ENCODE measurements at places on chromosomes 4 and X. TPM values are rescaled to one million over a fixed set of nuclear protein-coding genes. Genes with fewer than 3 reads are reported as not detected.

Gene GRK4
- total RNA-seq: 1.1 TPM

Gene SMIM14
- 19.5 TPM for total RNA-seq

Gene RAB41
- not detected for total RNA-seq

Gene MAGEA11
- total RNA-seq: not detected

Gene PNCK
- 1.1 TPM for total RNA-seq

Gene STAG2
- total RNA-seq: 74.2 TPM

DNA sequence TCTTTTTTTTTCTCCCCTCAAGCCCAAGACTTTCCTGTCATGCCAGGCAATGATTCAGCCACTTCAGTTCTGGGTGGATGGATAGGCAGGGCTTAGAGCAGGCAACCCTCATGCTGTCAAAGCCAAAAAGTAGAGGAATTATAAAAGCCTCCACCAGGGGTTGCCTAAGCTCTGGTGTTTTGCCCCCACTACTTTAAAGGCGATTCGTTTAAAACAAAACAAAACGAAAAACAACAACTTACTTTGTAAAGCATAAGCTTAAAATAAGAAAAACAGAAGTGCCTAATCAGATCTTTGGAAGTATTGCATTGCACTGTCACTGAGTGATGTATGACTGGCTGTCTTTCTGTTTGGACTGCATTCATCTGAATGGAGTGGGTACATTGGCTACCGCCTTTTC, 5.3 kb upstream of the IDS start:
- no peak for DNase-seq

GRCh38 chr4:171242831-171243230, 570.4 kb upstream of the GALNTL6 start:
- no peak for DNase-seq

DNA sequence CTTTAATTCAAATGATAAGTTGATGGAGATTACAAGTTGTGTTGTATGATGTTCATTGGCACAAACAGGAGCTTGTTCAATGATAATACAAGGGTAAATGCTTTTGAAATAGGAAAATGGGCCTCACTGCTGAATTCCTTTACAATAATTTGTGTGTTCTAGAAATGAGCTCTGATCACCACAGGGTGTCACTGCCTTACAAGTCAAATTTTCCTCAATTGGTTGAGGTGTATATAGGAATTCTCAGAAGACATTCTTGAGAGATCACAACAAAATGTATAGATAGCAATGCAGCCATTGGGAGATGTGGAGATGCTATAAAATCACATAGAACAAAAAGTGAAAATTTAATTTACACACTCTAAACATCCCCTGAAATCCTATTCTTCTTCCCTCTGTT, 49.6 kb downstream of the KLF8 start:
- peak; percentile 11 for DNase-seq

GRCh38 chr4:41546638-41547037, 8.7 kb downstream of the LIMCH1 start:
- DNase-seq: no peak

- no peak for DNase-seq
Measured at GRCh38 chrX:69163936-69164741, 1.1 kb downstream of the PJA1 start.

GRCh38 chr4:147829401-147830101, 97.7 kb downstream of the ARHGAP10 start:
- DNase-seq: no peak

DNA sequence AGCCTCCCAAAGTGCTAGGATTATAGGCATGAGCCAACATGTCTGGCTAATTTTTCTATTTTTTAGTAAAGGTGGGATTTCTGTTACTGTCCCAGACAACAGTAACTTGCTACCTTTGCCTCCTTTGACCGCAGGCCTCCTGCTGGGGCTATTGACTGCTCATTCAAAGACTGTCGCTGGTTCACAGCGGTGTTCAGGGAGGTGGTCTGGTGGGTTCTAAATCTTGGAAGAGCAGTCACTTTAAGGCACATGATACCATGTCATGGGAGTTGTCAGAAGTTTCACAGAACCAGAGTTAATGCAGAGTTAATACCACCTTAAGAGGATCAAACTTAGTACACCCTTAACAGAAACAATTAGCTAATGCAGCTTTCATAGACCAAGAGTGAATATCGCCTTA, 3.8 kb downstream of the ASMT start:
- DNase-seq: no peak

DNA sequence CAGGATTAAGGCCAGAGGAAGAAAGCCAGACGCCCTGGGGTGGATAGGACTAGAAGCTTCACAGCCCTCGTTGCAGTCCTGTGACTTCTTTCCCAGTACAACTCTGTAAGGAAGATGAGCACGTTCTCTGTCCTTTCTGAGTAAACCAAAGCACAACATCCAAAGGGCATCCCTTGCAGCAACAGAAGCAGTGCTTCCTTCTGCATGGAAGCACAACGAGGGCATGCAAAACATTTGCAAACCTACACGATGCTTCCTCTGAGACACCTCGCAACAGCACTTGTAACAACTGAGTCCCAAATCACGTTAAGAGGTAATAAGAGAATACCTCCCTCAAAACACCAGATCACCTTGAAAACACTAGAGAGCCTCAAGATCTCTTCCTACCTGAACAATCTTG, 335.7 kb upstream of the RASGEF1B start:
- DNase-seq: no peak

DNA sequence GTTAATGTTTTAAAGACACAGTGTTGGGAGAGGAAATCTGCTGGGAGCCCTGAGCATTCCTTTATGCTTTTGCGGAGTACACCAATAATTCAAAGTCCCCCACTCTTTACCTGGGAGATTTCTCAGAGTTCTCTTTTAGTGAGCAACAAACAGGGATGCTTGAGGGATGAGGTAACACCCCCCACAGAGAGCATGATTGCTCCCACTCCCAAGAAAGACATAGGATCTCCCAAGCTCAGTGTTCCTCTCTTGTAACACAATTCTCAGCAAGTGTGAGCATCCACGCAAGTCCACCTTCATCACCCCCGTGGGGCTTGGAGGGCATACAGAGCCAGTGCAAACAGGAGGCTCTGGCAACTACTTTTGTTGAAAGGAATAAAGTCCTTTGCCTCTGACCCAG, 36.1 kb downstream of the GSPT2 start:
- no peak for DNase-seq

- no peak for DNase-seq
Measured at GRCh38 chrX:26672571-26672970, 456.6 kb downstream of the MAGEB5 start.

DNA sequence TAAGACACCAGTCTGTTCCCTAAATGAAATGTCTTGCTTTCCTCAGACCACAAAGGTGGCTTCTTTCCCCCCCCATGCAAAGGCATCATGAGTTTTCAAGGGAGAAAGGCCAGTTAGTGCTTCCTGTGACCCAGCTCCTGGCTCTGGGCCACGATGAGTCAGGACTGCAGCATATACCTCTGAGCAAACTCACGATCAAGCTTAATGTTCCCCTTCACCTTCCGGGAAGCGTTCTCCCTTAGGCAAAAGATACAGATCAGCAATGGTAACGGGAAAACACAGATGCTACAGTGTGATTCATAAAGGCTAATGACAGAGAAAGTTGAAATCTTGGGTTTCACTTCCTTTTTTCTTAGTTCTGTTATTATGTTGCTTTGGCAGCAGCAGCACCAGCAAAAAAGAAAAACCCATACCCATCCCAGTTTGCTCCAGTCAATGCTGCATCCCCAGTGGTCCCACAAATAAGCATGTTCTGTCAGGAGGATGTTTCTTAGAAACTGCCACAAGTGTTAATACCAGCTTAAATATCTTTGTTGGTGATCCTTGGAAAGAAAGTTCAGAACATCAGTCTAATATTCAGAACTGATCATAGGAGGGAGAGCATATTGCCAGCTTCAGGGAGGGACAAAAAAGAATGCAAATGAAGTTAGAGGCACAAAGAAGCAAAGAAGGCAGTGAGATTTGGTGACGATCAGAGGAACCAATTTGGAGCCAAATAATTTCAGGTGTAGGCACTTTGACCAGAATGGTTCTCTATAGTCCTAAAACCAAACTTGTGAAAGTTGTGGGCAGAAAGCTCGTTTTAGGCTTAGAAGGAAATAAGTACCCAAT, 41.2 kb downstream of the LONRF3 start:
- DNase-seq: peak; percentile 74

DNA sequence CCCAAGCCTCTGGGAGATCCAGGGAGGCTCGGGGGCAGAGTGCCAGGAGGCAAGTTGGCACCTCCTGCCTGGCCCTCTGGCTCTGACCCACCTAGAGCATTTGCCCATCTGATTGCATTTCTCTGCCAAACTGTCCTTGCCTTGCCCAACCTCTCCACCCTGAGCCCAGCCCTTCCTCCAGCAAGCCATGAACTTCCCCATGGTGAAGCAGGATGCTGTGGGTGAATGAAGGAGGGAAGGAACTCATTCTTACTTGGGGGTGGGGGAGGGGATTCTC, 9.3 kb upstream of the CNGA2 start:
- no peak for DNase-seq

DNA sequence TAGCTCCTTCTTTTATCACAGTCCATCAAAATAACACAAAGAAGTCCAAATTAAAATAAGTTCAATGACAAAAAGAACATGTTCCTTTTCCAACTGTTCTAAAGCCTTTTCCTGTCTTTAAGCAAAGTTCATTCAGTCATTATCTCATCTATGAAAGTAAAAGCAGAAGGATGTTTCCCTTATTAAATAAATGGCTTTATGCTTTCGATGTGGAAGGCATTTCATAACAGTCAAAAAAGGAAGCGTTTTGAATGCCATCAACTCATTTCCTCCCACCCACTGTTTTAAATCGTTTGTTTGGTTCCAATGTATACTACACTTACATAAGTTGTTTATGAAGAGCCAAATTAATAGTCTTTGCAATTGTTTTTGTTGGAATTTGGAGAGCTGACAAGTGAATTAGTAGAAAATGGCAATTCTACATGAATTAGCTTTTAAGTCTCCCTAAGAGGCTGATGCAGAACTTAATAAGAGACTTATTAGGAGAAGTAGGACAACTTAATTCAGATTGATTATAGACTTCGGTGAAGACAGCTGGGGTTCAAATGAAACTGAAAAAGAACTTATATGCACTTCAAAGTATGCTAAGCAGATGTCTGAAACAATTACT, 392.6 kb upstream of the FTHL17 start:
- DNase-seq: no peak
